ENCODE measurements at places on chromosomes 3 and 15. TPM values are rescaled to one million over a fixed set of nuclear protein-coding genes. Genes with fewer than 3 reads are reported as not detected.

The NOX5 gene
- 0.92 TPM for total RNA-seq

The GOLGA6L10 gene
- 3.1 TPM for total RNA-seq

The FANCD2OS gene
- not detected for total RNA-seq

The TMEM266 gene
- not detected for total RNA-seq

The C3orf49 gene
- not detected for total RNA-seq

The CLDN18 gene
- 7.3 TPM for total RNA-seq

The GMPPB gene
- 43.1 TPM for total RNA-seq

The ECE2 gene
- total RNA-seq = not detected

DNA sequence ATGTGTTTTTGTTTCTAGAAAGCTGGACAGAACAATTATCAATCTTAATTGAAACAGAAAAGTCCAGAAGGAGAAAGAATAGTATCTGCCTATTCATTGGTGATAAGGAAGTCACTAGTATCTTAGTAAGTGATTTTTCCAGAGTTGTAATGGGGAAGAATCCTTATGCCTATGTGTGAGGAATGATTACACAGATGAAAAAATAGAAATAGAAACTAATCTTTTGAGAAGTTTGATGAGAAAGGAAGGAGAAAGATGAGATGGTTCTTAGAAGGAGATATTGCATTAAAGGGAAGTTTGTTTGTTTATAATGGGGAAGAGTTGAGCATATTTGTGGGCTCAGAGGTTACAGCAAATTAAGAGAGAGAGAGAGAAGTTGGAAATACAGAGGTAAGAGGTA lies 42.7 kb upstream of the CBLB start:
- DNase-seq = no peak

DNA sequence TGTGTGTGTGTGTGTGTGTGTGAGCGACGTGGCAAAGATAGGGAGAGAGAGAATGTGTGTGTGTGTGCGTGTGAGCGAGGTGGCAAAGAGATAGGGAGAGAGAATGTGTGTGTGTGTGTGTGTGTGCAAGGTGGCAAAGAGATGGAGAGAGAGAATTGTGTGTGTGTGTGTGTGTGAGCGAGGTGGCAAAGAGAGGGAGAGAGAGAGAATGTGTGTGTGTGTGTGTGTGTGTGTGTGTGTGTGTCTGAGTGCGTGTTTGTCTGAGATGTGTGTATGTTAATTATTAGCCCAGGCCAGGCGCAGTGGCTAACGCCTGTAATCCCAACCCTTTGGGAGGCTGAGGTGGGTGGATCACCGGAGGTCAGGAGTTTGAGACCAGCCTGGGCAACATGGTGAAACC lies 154.6 kb upstream of the RGMA start:
- no peak for DNase-seq

- DNase-seq = no peak
Observed at GRCh38 chr15:86865920-86866319, 786.2 kb downstream of the AGBL1 start.

- no peak for DNase-seq
Observed at GRCh38 chr15:49370782-49371181, 52.3 kb upstream of the FGF7 start.

DNA sequence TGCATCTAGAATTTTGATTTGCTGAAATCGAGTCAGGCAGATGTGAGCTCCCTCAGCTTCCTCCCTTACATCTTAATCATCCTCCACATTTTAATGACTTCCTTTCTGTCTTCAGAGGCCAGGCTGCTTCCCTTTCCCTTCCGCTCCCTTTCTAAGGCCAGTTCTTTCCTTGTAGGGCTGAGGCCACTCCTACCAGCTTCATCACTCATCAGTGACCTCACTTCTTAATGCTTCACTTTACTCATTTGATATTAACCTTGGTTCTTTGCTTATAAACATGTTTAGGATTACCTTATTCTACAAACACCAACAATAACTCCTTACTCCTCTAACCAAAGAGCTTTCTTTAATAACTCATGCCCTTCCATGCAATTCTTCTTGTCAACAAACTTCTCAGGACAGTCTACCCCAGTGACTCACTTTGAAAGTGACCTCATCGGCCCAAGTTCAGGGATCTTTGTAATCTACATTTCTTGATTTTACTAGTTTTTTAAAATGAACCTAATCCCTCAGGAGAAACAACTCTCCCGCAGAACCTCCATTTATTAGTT lies 23.9 kb downstream of the ILDR1 start:
- no peak for DNase-seq

GRCh38 chr3:143187111-143187510 lies 67.5 kb downstream of the CHST2 start:
- DNase-seq = no peak

DNA sequence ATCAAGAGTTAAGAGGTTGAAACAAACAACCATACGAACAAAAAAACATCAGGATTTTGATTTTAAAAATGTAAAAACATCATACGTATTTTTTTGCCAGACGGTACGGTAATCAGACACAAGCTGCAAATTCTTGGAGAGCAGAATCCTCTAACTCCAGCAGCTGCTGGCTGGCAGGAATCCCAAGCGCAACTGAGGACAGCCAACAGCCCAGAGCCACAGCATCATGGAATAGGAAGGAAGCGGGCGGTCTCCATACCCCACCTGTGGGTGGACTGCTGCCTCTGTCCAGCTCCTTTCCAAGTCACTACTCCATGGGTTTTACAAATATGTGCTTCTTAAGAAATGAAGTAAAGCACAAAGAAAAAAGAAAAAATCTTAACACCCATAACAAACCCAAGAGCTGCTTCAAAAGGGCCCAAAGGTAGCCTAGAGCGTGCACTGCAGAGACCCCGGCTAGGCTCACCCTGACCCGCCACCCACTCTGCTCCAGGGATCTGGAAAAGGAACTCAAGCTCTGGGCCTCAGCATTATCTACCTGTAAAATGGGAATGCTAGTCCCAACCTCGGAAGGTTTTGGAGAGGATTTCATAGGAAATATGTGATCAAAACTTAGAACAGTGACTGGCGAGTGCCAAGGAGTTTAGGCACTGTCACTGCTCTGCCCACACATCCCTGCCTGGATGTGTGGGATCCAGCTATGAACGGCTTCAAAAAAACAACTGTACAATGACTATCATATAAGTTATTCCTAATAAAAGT lies 33.4 kb downstream of the ZXDC start:
- DNase-seq = no peak

DNA sequence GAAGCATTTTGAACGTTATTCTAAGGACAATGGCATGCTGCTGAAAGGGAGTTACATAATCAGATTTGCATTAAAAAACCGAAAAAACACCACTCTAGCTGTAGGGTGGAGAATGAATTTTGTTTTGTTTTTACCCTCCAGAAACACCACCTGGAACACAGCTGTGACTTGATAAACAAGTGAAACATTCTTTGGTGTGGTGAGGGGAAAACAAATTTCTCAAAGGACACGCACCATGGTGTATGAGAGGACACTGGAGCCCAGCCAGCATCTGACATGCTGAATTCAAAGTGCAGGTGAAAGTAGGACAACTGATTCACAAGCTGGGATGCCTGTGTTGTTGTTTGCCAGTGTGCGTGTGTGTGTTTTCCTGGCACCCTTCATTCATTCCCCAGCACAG lies 554.5 kb upstream of the TBL1XR1 start:
- no peak for DNase-seq

GRCh38 chr3:142958707-142959106 lies 4.8 kb downstream of the PAQR9 start:
- DNase-seq = no peak

GRCh38 chr3:102714567-102714966 lies 279.8 kb downstream of the ZPLD1 start:
- no peak for DNase-seq

- DNase-seq = no peak
Observed at GRCh38 chr15:65028338-65028737, 1.1 kb downstream of the MTFMT start.

GRCh38 chr15:49904296-49904695 lies 214.7 kb downstream of the ATP8B4 start:
- no peak for DNase-seq

DNA sequence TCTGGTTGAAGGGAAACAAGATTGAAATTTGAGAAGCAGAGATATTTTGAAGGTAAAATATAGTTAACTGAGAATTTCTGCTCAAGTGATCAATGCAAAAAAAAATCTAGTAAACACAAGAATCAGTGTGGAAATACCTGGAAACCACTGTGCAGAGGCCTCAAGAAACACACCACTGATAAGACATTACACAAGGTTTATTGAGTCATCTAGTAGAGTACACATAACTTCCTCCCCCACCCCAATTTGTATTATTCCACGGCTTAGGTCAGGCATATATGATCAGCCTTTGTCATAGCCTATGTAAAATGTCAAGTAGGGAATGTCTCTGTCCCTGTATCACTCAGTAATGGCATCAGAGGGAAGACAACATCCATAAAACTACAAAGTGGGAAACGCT lies 447.8 kb upstream of the BCHE start:
- DNase-seq = no peak

DNA sequence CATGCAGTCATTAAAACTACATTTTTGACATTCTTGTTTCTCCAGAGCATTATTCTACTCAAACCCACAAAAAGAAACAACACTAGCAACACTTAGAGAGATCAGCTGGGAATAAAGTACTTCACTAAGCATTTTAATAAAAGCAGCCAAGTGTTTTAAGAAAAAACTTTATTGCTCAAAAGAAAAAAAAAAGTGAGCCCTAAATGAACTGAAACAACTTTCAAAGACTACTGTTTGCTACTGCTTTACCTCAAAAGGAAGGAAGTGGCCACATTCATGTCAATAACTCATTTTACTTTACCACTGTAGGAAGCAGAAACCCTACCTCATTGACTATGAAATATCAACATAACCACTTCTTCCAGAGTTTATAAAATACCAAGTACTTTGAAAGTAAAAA lies 91.3 kb downstream of the UACA start:
- no peak for DNase-seq

- DNase-seq = no peak
Observed at GRCh38 chr15:99399618-99400017, 148.3 kb downstream of the LRRC28 start.

- DNase-seq = no peak
Observed at GRCh38 chr3:99218468-99218867, 317.0 kb upstream of the DCBLD2 start.

GRCh38 chr3:102158080-102158740 lies 276.6 kb upstream of the ZPLD1 start:
- DNase-seq = no peak
